ENCODE measurements at places on chromosomes 2 and 18. TPM values are rescaled to one million over a fixed set of nuclear protein-coding genes. Genes with fewer than 3 reads are reported as not detected.

DNA sequence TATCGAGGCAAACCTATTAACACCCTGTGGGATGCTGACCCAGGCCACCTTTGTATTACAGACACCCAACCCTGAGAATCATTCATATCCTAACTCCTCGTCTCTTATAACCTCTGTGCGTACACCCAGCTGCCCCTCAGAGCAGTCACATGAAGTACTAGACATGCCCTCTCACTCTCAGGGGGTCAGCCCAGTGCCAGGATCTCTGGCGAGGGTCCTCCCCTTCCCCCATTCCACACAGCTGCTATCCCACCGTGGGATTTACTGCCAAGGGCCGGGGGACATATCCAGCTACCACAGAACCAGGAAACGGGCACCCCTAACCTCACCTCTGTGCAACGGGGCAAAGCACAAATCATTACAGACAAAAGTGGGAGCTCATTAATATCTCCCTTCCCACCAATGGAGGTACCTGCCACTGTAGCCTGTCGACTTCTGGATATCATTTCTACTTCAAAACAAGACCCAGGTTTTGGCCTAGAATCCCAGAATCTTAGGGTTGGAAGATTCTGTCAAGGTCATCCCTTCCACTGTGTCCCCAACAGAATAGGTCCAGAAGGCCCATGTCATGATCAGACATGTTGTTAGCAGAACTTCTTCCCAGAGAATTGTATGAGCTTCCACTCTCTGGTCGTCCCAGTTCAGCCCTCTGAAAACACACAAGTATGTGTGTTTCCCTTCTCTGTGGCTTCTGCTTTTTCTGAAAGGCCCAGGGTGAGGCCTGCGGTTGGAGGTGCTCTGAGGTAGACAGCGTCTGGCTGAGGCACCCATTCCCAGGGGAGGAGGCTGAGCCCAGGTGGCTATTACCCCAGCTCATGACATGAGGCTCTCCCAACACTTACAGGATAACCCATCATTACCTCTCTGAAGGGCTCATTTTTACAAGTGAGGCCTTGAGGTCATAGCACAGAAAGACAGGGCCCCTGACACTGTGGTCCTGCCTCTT lies 1.7 kb downstream of the TMBIM1 start:
- no peak for DNase-seq

DNA sequence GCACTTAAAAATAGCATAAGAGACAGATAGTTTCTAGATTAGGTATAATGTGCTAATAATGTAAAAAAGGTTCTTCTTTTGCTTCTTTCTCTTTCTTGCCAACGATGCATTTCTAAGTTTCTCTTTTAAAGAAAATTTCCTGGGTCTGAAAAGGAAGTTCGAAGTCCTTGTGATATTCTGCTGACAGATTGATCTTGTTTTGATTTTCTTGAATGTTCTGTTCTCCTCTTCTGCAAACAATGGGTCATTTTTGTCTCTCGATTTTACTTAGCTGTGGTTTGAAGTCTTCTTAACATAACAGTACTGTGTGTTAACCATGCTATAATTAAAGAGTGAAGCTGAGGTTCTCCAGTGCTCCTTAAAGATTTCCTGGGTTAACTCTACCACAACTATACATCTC lies 61.1 kb upstream of the ACYP2 start:
- DNase-seq = no peak

Gene PDE1A
- total RNA-seq = 23.2 TPM

Gene IL1B
- total RNA-seq = 2.8 TPM
